Thyroid gland (tissue), 4 donors: ENCODE measurements at places on chromosomes 16 and 17. TPM values are rescaled to one million over a fixed set of nuclear protein-coding genes. Genes with fewer than 3 reads are reported as not detected.

- no peaks in the 10 kb centered on the region for H3K27me3 ChIP-seq
- no peaks in the 10 kb centered on the region for H3K36me3 ChIP-seq
- peak; percentile 66 for DNase-seq
- H3K4me3 ChIP-seq: no peak overlapping the region
- peaks cover 45% of the 10 kb centered on the region for H3K4me1 ChIP-seq
These were observed 441.1 kb upstream of the RBFOX1 start for GRCh38 chr16:6891496-6891895.

DNA sequence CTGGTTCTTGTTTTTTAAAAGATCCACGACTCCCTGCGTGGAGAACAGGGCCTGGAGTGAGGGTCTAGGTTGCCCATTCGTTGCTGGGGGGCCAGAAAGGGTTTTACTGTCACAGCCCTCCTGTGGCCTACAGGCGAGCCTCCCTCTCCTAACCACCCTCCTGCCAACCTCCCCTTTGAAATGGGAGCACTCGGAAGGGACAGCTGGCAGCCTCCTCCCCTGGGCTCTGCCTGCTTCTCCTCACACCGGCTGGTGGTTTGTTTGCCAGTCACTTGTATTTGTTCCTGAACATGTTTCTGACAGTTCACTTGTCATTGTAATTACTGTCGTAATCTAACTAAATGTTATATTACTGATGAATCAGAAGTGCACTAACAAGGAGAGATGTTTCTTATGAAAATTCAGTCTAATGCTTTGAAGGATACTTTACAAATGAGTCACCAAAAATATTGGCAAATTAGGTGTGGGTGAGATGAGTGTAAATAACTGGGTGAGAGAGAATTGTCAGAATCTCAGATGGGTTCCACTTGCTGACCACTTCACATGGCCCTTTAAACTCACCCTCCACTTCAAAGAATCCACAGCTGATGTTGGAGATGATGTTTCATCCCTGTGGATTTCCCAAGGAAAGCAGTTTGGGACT lies 2.7 kb upstream of the SPPL2C start:
- no peaks in the 10 kb centered on the region for H3K4me1 ChIP-seq
- no peak for DNase-seq
- H3K36me3 ChIP-seq: no peaks in the 10 kb centered on the region
- H3K4me3 ChIP-seq: no peak overlapping the region

DNA sequence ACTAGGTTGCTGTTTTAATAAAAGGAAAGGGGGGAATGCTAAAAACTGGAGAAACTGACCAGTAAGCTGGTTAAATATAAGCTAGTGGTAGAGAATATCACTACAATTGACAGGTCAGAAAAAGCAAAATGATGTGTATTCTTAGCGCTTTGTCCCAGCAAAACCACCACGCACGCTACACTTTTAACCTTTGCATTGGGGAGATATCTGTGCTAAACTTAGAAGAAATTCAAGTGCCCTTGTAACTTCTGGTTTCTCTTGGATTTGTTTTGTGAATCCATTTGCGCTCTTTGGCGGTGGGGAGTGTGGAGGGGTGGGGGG lies 1.4 kb downstream of the GAN start:
- peaks cover 15% of the 10 kb centered on the region for H3K4me1 ChIP-seq
- no peak overlapping the region for H3K4me3 ChIP-seq
- peak overlapping the region; percentile 89 for H3K27ac ChIP-seq
- no peaks in the 10 kb centered on the region for H3K27me3 ChIP-seq
- H3K36me3 ChIP-seq: no peaks in the 10 kb centered on the region

DNA sequence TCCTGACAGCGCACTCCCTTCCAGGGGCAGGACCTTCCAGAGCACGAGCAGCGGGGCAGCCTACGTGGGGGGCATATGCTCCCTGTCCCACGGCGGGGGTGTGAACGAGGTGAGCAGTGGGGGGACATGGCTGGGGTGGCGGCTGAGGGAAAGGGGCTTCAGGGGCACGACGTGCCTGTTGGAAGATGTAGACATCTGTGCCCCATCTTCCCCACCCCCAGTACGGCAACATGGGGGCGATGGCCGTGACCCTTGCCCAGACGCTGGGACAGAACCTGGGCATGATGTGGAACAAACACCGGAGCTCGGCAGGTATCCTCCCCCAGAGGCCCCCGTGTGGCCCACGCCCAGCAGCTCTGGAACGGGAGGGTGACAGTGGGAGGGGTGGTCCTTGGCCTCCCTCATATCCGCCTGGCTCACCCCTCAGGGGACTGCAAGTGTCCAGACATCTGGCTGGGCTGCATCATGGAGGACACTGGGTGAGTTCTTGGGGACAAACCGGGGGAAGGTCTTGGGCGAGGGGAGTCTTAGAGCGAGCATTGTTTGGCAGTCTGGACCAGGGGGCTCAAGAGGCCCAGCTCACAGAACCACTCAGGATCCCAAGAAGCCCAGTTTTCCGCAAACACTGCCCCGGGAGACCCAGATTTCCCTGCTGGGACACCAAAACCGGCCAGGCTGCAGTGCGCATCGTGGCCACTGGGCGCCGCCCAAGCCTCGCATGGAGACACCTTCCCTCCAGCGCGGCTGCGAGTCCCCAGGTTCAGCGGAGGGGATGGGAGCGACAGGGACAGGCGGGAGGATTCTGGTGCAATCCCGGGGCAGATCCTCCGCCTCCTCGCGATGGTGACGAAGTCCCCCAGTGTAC lies 15.7 kb downstream of the ADAM11 start:
- H3K27ac ChIP-seq: no peak overlapping the region
- peak; percentile 88 for DNase-seq
- peaks cover 13% of the 10 kb centered on the region for H3K4me1 ChIP-seq
- H3K27me3 ChIP-seq: no peaks in the 10 kb centered on the region

DNA sequence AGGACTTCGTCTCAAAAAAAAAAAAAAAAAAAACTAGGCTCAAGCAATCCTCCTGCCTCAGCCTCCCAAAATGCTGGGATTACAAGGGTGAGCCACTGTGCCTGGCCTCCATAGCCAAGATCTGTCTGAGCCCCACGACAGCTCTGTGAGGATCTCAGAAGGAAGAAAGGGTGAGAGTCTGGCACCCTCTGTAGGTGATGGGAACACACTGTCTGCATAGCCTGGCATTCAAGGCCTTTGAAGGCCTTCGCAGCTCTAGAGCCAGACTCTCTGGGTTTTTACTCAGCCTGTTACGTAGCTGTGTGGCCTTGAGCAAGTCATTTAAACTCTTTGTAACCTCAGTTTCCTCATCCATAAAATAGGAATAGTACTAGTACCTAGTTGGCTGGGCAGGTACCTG lies 6.3 kb upstream of the XPO6 start:
- no peak overlapping the region for H3K4me3 ChIP-seq
- no peaks in the 10 kb centered on the region for H3K36me3 ChIP-seq
- no peaks in the 10 kb centered on the region for H3K4me1 ChIP-seq
- no peaks in the 10 kb centered on the region for H3K27me3 ChIP-seq
- no peak for DNase-seq

- H3K4me1 ChIP-seq: peaks cover 3% of the 10 kb centered on the region
- H3K27me3 ChIP-seq: no peaks in the 10 kb centered on the region
- peak; percentile 40 for DNase-seq
These were observed 3.1 kb downstream of the EVI2A start for GRCh38 chr17:31318298-31318801.

GRCh38 chr17:65800655-65801054 lies 239.2 kb upstream of the AXIN2 start:
- DNase-seq: no peak
- H3K36me3 ChIP-seq: no peaks in the 10 kb centered on the region
- H3K4me3 ChIP-seq: no peak overlapping the region
- no peaks in the 10 kb centered on the region for H3K4me1 ChIP-seq

DNA sequence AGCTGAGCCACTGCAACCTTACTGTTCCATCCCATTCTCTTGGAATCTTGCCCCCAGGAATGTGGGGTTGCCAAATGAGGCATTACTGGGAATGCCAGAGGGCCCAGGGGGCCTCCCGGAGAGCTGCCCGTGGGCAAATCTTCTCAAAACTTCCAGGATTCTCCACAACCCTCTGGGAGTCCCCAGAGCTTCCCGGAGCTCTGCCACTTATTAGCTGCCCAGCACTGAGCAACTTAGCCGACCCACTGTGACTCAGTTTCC lies 306.0 kb downstream of the FOXL1 start:
- H3K4me3 ChIP-seq: no peak overlapping the region
- no peak for DNase-seq
- no peak overlapping the region for H3K27ac ChIP-seq
- H3K27me3 ChIP-seq: no peaks in the 10 kb centered on the region

GRCh38 chr17:79041723-79042420 lies 17.9 kb downstream of the C1QTNF1 start:
- H3K4me1 ChIP-seq: no peaks in the 10 kb centered on the region
- H3K4me3 ChIP-seq: no peak overlapping the region
- no peaks in the 10 kb centered on the region for H3K36me3 ChIP-seq
- H3K27ac ChIP-seq: no peak overlapping the region
- no peaks in the 10 kb centered on the region for H3K27me3 ChIP-seq

DNA sequence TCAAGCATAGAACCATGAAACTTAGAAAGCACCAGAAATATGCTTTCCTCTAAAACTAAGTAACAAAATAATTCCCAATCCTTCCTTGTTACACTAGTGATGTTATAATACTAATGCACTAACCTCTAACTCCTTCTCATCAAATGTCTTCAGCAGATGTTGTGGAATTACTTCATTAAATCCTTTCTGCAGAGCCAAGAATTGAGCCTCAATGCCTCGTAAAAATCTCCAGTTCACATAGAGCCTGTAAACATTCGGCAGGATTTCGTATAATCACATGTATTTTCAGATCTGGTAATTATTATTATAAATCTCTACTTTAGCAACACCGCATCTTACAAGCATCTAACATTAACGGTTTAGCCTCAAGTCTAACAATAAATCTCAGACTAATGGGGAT lies 44.7 kb downstream of the CEP95 start:
- no peaks in the 10 kb centered on the region for H3K27me3 ChIP-seq
- no peak for DNase-seq
- no peak overlapping the region for H3K4me3 ChIP-seq
- H3K4me1 ChIP-seq: peaks cover 15% of the 10 kb centered on the region

GRCh38 chr16:56048425-56049105 lies 142.7 kb upstream of the GNAO1 start:
- no peak overlapping the region for H3K27ac ChIP-seq
- no peak for DNase-seq
- no peaks in the 10 kb centered on the region for H3K27me3 ChIP-seq
- H3K4me3 ChIP-seq: no peak overlapping the region

DNA sequence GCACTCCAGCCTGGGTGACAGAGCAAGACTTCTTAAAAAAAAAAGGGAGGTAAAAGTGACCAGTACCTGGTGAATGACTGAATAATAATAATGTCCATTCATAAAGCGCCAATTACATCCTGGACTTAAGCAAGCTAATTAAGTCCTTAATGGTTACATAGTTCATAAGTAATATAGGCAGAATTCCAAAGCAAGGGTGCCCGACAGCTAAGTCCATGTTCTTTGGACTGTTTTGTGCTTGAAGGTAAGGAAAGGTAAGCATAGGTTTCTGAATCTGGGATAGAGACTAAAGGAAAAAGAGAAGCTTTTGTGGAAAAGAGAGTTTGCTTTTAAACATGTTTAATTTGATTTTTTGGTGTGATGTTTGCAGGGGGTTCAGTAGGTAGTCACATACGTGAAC lies 9.8 kb downstream of the POLR2A start:
- H3K27ac ChIP-seq: no peak overlapping the region
- H3K4me1 ChIP-seq: peaks cover 27% of the 10 kb centered on the region
- H3K27me3 ChIP-seq: no peaks in the 10 kb centered on the region
- peaks cover 31% of the 10 kb centered on the region for H3K36me3 ChIP-seq
- DNase-seq: no peak
- no peak overlapping the region for H3K4me3 ChIP-seq

- peaks cover 42% of the 10 kb centered on the region for H3K4me1 ChIP-seq
- peak; percentile 92 for DNase-seq
- peak overlapping the region; percentile 96 for H3K27ac ChIP-seq
- H3K27me3 ChIP-seq: no peaks in the 10 kb centered on the region
These were observed 338 bp upstream of the RPL19 start for GRCh38 chr17:39199820-39200069.

DNA sequence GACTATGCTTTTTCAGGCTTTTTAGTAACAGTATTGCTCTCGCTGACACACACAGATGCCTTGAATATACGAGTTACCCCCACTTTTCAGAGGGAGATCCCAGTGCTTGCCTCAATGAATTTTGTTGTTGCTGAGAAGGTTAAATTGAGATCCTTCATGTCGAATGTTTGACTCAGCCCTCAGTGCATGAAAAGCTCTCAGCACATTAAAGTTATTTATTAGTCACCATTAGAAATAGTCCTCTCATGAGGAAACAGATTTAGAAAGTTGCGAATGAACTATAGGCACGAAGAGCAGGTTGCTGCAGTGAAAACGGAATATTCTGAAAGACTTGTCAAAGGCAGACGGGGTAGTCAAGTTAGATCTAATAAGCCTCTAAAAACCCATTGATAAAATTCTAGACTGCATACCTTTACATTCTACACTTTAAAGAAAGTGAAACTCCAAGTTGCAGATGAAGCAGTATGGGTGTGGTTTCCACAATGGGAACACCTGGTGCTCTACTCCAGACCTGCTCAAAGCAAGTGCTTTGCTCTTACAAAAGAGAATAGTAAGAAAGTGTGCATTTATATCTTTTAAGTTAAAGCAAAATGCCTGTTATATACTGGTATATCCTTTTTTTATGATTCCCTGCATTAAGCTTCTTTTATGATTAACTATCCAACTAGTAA lies 238.1 kb downstream of the MAF start:
- no peaks in the 10 kb centered on the region for H3K4me1 ChIP-seq
- no peaks in the 10 kb centered on the region for H3K27me3 ChIP-seq
- no peak overlapping the region for H3K27ac ChIP-seq
- no peaks in the 10 kb centered on the region for H3K36me3 ChIP-seq
- DNase-seq: no peak

DNA sequence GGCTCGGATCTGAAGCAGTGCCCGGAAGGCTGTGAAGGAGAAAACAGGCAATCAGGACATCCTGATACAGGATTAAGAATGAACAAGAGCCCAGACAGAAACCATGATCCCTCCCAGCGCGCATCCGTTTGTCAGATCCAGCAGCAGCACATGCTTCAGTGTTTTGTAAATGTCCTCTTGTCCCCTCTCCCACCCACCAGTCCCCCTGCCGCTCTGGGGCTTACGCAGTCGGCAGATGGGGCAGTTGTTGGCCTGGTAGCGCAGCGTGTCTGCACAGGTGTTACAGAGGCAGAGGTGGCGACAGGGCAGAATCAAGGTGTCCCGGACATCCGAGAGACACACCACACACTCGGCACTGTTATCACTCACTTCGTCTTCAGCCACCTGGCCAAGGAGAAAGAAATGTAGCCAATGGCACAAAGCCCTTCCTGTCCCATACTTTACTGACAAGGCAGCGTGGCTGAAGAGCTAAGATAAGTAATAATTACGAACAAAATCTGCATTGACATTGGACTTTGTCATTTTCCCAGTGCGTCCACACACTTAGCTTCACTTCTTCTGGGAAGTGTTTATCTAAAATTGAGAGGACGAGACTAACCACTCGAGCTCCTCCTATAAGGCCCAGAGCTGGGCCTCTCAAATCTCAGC lies 20.7 kb upstream of the FOXJ1 start:
- no peak overlapping the region for H3K4me3 ChIP-seq
- no peaks in the 10 kb centered on the region for H3K36me3 ChIP-seq
- H3K4me1 ChIP-seq: no peaks in the 10 kb centered on the region
- H3K27ac ChIP-seq: no peak overlapping the region

GRCh38 chr17:41121742-41122141 lies 2.2 kb downstream of the KRTAP4-12 start:
- H3K4me1 ChIP-seq: no peaks in the 10 kb centered on the region
- H3K4me3 ChIP-seq: no peak overlapping the region
- DNase-seq: no peak
- no peaks in the 10 kb centered on the region for H3K36me3 ChIP-seq
- H3K27me3 ChIP-seq: no peaks in the 10 kb centered on the region

Gene TMC8
- 1.8 TPM for total RNA-seq

Gene ABCA8
- total RNA-seq: 95.4 TPM

Gene KREMEN2
- total RNA-seq: not detected
